NCI-H2081 (cell line): ENCODE measurements at places on chromosomes 1 and 21.
A peak's percentile ranks its signal among the peaks of the same experiment; 100 is the strongest.

DNA sequence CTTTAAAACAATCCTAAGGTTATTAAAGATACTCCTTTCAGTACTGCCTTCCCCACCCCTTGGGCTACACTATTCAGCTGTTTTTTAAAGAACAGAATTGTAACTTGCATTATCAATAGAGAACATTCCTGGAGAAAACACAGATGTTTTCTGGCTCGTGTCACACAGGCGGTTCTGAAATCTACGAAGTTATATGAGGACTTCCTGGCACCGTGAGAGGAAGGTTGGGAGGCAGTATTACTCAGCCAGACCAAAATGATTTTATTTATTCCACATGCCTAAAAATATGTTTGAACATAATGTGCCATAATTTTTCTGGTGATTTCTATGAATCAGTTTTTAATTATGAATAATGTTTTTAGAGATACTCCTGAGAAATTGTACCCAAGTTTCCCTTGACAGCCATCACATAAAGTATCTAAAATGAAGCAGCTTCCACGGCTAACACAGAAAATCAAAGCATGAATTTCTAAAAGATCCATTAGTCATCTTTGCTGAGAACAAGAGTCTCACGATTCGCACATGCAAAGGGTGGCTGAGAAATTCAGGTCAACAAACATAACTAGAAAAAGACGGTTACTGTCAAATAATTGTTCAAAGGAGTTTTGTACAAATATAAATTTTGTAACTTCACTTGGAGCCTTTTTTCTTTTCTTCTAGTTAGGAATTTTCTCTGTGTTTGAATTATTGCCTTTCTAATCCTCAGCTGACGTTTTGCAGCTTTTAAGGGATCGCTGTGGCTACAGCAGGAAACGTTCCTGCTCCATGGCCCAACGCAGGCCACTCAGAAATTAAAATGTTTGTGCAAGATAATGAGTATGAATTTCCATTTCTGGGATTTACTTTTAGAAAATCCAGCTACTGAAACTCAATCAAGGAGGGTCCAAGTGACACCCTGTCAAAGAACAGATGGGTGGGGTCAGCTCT, 8.0 kb upstream of the SIM2 start:
- DNase-seq: no peak

DNA sequence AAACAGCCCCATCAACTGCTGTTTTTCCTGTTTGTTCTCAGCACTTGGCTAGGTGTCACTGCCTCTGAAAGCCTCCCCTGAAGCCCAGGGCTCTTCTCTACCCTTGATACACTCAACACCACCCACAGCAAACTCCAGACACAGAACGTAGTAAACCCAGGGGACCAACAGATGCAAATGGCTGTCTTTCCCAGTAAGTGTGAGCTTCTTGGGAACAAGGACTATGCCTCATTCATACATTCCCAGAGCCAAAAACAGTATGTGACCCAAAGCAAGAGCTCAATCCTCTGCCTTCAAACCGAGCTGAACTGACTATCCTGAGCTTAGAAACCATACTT, 4.4 kb downstream of the LBR start:
- DNase-seq: no peak

DNA sequence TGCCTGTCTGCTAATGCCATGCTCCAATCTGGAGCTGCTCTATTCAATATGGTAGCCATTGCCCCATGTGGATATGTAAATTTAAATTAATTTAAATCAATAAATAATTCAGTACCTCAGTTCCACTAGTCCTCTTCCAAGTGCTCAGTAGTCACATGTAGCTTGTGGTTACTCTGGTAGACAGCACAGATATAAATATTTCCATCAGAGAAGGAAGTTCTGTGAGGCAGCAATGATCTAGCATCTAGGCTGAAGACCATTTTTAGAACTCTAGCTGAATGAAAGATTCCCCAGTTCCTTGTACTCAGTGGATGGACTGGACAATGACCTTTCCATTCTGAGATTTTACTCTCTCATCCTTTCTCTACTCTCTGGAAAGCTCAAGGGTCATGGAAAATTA, 25.8 kb upstream of the CAPZB start:
- DNase-seq: no peak

- no peak for DNase-seq
Measured at GRCh38 chr1:169872906-169873305, 20.8 kb downstream of the SCYL3 start.

GRCh38 chr21:38186661-38187270, 70.0 kb upstream of the KCNJ15 start:
- DNase-seq: no peak

GRCh38 chr1:114346480-114347029, 164.4 kb downstream of the TRIM33 start:
- DNase-seq: peak; percentile 88

- no peak for DNase-seq
Measured at GRCh38 chr1:40379785-40380452, 6.4 kb downstream of the SMAP2 start.

- DNase-seq: no peak
Measured at GRCh38 chr1:25442178-25442577, 11.5 kb downstream of the MACO1 start.

DNA sequence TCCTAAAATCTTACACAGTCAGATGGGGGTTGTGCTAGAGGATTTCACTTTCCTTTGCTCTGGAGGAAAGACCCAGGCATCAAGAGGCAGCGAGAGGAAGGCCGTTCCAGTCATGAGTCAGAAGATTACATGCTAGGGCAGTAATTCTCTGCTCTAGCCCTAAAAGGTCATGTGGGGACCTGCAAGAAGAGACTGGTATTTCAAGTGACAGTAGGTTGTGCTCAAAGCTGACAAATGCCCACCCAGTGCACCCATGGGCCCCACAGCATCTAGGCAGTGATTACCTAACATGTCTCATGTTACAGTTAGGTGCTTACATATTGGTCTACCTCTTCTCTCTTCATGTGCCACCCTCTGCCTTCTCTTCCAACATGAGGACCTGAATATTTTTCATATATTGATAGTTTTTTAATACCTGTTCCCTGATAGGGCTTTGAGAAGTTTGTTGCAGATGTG, 99.7 kb upstream of the BEND5 start:
- DNase-seq: no peak

GRCh38 chr1:40984066-40984465, 4.6 kb downstream of the CTPS1 start:
- DNase-seq: no peak

GRCh38 chr1:21590934-21591333, 78.2 kb downstream of the RAP1GAP start:
- no peak for DNase-seq

DNA sequence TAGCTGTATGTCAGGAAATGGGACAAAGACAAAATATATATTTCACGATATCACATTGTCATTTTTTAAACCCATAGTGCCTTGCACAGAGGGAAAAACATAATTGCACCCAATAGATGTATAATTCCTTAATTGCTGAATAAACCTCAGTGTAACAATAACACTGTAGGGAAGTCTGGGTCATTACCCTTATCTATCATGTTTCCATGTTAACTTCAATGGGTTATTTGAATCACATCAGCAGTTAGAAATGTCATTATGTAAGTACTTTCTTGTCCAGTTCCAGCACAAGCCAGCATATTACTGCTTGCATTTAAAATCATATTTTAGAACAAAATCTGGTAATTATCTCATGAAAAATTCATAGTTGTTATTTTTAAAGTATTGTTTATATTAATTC, 222.7 kb downstream of the HMCN1 start:
- DNase-seq: peak; percentile 67

GRCh38 chr1:98500324-98500723, 161.2 kb upstream of the SNX7 start:
- no peak for DNase-seq

- DNase-seq: no peak
Measured at GRCh38 chr1:238499021-238499420, 608.3 kb upstream of the ZP4 start.

GRCh38 chr21:34336756-34337391, 26.9 kb upstream of the KCNE2 start:
- peak; percentile 41 for DNase-seq

DNA sequence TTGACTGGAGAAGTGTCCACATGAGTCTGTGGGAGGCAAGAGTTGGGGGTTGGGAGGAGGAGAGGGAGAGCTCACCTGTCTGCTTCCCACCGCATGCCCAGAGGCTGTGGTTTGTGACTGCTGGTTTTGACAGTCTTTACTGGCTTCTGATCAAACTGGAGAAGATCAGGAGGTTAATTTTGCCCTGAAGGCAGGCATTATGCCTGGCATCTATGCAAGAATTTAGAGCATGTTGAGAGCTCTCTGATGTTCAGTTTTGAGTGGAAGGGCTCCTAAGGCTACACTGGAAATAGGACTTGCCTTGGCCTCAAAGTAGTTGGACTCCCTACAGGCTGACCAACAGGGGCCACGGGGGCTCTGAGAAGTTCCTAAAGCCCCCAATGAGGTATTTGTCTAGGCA, 101.6 kb downstream of the TLR5 start:
- DNase-seq: no peak

GRCh38 chr21:17818186-17819113, 706 bp downstream of the C21orf91 start:
- no peak for DNase-seq

DNA sequence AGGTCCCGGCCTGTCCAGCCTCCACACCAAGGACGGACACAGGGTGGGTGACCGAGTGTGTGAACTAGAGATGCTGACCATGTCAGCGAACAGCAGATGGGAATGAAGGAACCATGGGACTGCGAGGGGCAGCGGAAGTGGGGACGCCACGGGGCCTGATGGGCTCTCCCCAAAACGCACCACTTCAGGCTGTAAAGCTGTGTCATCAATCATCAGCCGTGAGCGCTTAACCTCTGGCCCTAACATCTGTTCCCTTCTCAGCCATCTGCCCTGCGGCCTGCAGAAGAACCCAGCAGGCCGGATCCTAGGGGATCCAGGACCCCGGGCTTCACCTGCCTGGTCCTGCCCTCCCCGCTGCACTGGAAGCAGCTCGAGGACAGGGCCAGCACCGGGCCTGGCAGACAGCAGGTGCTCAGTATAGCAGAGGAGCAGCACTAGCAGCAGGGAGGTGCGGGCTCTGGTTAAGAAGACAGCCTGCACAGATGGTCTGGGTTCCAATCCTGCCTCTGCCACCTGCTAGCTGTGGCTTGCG, 58.7 kb downstream of the DMRTB1 start:
- no peak for DNase-seq

DNA sequence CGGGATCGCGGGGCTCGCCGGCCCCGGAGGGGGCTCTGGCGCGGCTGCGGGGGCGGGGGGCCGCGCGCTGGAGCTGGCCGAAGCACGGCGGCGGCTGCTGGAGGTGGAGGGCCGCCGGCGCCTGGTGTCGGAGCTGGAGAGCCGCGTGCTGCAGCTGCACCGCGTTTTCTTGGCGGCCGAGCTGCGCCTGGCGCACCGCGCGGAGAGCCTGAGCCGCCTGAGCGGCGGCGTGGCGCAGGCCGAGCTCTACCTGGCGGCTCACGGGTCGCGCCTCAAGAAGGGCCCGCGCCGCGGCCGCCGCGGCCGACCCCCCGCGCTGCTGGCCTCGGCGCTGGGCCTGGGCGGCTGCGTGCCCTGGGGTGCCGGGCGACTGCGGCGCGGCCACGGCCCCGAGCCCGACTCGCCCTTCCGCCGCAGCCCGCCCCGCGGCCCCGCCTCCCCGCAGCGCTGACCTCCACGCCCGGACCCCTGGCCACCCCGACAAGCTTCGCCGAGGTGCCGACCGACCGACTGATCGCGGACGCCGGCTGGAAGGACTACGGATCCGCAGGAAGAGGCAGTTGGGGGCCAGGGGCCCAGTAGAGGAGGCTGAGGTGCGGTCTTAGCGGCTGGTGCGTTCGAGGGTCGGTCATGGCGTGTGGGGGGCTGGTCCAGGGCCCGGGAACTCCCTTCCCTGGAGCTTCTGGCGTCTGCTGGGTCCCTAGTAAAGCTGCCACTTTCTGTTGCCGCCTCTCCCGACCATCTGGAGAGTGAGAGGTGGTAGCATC, 711 bp downstream of the TRNP1 start:
- no peak for DNase-seq

DNA sequence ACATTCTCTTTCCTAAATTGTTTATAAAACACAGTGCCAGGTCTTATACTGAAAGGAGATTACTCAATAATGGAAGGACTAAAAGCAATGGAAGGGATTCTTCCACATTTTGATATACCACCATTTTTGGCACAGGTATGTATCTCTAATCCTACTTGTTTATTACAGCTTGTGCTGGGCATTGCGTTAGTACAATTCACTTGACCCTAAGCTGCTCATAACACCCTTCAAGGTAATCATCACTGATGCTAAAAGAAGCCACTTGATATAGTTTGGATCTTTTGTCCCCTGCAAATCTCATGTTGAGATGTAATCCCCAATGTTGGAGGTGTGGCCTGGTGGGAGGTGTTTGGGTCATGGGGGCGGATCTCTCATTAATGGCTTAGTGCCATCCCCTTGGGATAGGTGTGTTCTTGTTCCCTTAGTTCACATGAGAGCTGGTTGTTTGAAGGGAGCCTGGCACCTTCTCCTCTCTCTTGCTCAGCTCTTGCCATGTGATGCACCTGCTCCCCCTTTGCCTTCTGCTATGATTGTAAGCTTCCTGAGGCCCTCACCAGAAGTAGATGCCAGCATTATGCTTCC, 71.1 kb downstream of the NIBAN1 start:
- no peak for DNase-seq

DNA sequence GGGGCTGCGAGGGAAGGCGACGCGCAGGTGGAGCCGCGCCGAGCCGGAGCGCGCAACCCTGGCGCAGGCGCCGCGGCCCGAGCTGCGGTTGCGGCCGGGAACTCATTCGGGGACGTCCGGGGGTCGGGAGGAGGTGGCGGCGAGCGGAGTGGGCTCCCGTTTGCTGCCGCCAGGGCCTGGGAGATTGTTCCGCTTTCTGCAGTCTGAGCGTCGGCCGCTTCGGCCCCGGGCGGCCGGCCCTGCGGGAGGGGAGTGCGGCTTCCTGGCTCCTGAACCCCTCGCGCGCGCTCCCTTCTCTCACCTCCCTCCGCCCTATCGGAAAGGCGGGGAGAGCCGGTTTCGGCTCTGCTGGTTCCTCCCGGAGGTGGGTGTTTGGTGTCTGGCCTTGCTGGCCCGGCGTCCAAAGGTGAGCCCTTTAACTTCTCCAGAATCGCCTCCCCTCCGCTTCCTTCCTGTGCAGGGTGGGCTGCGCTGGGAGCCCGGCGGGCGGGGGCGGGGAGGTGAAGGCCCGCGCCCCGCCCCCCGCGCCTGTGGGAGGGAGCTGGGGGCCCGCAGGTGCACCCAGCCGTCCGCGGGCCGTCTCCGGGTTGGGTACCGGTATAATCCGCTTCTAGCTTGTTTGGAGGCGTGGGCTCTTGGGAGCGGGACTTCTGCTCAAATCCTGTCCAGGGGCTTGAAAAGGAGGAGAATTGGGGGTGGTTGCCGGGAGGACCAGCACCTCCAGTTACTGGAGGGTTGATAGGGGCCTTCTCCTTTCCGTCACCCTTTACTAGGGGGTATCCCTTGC, 683 bp downstream of the LRRC8D start:
- DNase-seq: peak; percentile 48
